ENCODE measurements at places on chromosomes 3 and 15.
A peak's percentile ranks its signal among the peaks of the same experiment; 100 is the strongest.

- no peak for DNase-seq
Measured at GRCh38 chr3:105843994-105844393, 24.8 kb downstream of the CBLB start.

DNA sequence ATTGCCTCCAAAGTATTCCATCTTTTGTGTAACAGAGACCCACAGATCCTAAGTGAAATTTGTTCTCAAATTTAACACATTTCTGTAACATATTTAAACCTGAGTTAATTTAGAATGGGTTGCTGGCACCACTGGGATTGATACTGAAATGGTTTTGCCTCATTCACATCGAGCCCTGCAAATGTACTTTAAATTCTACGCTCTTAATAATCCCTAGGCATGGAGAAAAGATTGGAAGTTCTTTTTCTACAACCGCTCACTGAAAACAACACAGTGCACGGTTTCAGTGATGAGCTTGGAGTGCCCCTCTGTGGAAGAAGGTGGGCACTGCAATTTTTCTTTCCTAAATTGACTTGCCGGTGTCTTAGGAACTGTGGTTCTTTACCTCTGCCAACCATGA, 109.9 kb upstream of the ATP11B start:
- DNase-seq: peak; percentile 73

DNA sequence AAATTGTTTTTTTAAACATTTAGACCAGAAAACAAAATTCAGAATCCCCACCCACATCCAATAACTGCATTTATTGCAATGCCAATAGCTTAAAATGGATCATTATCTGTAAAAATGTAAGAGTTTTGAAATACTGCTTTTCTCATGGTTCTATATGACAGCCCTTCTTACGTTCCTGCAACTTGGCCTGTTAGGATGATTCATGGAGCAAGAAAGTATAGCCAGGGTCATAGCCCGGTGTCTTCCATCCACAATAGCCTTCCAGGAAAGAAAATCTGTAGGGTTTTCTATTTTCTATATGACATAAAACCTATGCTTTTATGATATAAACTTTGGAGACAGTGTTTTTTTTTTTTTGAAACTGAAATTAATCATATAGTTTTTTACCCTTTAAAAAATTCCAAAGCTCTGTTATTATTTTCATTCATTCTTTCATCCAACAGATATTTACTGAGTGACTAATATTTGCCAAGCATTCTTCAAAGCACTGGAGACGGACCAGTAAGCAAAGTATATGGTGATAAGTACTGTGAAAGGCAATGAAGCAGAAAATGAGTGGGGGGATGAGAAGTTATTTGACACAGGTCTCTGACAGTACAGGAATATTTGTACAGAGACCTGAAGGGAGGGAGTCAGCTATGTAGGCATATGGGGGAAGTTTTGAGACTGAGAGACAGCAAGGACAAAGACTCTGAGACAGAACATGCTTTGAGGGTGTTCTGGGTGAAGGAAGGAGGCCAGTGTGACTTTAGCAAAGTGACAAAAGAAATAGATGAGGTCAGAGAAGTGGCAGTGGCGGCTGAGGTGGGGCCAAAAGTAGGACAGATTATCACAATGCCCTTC, 29.0 kb upstream of the SLC2A2 start:
- DNase-seq: no peak

- no peak for DNase-seq
Measured at GRCh38 chr3:4406746-4407568, 60.1 kb downstream of the SUMF1 start.

DNA sequence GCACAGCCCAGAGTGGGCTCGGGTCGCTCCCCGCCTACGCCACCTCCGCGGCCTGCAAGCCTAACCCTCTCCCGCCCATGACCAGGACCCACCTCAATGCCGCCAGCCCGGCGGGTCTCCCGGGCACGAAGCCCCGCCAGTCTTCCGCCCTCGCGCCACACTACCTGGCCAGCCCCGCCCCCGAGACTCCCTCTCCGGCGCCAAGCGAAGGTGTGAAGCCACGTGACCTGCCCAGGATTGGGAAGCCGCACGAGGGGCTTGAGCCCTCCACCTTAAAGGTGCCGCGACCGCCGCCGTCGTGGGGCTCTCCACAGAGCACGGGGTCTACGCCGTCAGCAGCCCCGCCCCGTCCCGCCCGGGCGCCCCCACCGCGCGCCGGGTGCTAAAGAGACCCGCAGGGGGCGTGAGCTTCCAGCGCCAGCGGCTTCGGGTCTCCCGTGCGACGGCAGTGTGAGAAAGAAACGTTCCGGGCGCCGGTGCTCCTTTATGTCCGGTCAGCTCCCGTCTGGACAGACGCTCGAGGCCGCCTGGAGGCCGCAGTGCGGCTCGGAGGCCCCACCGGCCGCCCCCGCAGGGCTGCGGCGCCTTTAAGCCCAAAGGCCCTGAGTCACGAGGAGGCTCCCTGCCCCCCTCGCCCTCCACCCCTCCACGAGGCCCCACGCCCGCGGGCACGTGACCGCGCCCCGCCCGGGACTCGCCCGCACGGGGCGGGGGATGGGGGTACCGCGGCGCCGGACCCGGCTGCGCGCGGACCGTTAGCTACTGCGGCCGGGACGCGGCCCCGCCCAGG, at the start of gene CPEB1:
TSS of gene CPEB1 (minus strand) at position 319 of the 790 bp plus-strand sequence. CDS start 18,904 bp downstream, outside the sequence.
- DNase-seq: peak; percentile 54

GRCh38 chr3:82240322-82240721, 478.9 kb upstream of the GBE1 start:
- DNase-seq: no peak

- DNase-seq: no peak
Measured at GRCh38 chr3:35598804-35599203, 40.5 kb upstream of the ARPP21 start.

- DNase-seq: no peak
Measured at GRCh38 chr3:156059950-156060501, 60.4 kb upstream of the KCNAB1 start.

DNA sequence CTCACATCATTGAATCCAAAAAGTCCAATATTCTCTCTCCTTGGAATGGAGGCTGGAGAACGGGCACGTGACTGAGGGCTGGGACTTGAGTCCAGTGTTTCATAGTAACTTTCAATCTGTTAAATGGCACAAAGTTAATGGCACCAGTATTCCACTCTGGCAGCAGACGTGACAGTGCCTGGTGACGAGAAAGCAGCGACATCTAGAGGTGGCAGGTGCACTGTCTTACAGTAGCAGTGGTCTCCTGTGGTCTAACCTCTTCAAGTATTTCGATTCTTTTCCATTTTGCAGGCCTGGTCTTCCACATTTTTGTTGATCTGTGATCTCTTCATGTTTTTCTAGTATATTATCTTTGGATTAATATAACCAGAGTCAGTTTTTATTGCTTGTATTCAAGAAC, 107.1 kb downstream of the OXSM start:
- DNase-seq: no peak

DNA sequence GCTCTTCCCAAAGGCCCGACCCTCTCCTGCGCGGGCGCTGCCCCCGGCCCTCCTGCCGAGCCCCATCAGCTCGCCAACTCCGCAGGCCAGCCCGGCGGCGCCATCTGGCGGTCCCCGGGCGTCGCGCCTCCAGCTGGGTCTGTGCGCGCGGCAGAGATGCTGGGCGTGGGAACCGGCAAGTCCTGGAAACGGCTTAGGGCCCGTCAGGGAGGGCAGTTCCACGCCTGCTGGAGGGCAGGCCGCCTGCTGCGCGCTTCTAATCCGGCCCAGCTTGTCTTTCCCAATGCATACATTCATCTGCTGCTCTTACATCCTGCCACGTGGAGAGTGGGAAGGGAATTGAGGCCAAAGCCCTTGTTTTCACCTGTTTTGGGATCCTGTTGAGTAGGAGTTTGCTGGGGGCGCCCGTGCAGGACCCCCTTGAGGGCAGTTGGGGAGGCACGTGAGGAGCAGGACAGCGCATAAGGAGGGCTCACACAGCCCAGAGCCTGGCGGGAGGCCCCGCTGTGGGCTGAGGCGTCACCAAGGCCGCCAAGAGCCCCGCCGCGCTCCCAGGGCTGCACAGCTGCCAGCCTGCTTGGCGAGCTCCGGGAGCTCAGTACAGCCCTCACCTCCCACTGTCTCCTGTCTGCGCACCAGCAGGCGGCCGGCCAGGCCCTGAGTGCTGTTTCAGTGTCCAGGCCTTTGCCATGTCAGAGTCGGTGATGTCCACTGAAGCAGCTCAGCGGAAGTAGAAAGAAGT, 165.6 kb downstream of the NSMCE3 start:
- peak; percentile 73 for DNase-seq

DNA sequence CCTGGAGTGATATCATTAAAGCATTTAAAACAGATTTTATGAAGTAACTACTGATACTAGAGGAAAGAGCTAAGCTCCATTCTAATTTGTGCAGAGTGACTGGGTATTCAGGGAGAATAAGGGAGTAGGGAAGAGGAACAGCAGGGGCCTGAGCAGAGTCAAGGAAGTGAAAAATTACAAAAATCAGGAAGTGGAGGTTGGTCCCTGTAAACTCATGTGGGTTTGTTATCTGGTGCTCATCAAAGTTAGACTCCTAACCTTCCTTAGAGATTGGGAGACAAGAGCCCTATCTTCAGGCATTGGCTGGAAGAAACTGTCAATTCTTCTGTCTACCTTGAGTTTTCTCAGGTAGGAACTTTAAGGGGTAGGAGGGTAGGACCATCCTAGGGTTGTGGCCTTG, 82.5 kb downstream of the NEK11 start:
- DNase-seq: no peak

- DNase-seq: no peak
Measured at GRCh38 chr15:63597038-63597790, at the start of gene FBXL22. Gene FBXL22 (plus strand): TSS chr15:63597387. CDS start chr15:63597393, 6 bp downstream.

- no peak for DNase-seq
Measured at GRCh38 chr3:134864636-134865035, 69.6 kb downstream of the EPHB1 start.

DNA sequence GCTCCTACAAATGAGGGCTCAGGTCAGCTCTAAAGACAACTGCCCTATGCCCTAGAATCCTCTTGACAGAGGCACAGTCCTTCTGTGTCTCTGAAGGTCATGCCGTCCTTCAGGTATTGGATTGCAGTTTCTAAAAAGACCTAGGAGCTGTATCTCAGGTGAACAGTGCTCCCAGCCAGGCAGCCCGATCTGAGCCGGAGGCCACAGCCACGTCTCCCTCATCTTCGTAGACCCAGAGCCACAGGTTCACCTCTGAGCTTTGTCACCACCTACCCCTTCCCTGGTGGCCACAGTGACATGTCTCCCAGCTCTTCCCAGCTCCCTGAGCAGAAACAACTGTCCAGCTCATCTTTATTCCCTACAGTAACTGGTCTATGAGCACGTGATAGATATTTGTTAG, 228.0 kb downstream of the VPS13C start:
- DNase-seq: no peak

GRCh38 chr15:88124199-88124598, 132.3 kb downstream of the NTRK3 start:
- DNase-seq: no peak

DNA sequence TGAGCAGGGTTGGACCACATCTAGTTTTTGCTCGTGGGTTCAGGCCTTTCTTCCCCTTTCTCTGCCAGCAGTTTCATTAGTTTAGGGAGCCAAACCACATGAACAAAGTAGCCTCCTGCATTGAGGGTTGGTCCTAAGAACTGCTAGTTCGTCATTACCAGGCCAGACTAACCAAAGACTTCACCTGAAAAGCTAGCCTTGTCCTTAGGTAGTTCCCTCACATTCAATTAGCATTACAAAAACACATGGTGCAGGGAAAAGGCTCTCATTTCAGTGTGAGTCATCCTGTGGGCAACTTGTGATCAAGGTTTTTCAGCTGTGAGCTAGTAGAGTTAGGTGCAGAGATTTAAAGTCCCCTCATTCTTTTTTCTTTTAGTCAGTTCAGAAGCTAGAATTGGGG, 279.3 kb upstream of the CTNNB1 start:
- no peak for DNase-seq

DNA sequence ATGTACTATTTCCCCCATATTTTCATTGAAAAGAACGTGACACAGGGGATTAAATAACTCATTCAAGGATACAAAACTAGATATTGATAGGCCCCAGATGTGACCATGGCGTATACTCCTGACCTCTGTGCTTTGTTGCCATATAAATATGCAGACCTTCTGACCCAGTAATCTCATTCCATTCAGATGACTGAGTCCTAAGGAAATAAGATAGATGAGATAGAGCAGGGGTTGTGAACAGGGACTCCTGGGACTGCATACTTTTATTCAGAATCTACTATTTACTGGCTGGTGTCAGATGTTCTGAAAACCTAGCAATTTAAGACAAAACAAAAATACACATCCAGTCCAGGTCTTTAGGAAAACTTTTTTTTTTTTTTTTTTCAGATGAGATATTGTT, 139.2 kb upstream of the MANF start:
- DNase-seq: no peak

- DNase-seq: no peak
Measured at GRCh38 chr3:81823882-81824395, 62.5 kb upstream of the GBE1 start.

DNA sequence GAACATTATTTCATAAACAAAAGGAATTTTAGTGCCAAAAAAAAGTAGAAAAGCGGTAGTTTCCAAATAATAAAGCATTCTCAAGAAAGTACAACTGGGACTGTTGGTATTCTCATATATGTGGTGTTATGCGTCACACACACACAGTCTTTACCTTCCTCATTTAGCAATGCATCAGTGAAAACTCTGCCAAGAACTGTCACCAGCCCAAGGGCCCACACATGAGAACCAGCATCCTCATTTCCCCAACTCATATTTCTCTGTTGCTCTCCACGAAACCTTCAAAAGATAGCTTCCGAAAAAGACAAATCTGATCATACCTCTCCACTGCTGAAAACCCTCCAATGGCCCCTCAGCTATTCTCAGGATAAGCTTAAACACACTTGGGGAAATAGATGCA, 150.7 kb downstream of the CADPS start:
- DNase-seq: no peak

DNA sequence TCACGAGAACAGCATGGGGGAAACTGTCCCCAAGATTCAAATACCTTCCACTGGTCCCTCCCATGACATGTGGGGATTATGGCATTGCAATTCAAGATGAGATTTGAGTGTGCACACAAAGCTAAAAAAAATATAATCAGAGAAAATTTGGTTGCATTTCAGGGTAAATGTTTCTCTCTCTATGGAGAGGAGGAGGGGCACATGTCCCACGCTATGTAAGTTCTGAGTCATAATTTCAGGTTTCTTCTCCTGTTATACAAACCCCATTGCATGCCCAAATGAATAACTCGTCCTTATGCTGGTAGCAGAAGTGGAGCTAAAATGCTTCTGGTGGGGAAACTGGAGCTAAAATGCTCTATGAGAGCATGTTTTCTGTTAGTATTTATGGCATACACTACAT, 209.7 kb upstream of the DCBLD2 start:
- DNase-seq: no peak

DNA sequence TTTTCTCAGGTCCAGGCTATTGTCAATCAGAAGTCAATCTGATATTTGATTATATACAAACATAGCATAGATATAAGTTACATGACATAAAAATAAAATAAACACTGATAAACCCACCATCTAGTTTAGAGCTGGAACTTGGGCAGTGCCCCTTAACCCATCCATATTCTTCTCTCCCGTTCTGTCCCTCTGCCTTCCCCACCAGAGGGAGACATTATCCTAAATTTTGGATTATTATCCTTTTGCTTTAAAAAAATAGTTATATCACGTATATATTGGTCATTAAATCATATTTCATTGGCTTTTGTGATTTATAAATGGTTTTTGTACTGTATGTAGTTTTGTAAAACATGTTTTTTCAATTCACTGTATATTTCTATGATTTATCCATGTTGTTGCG, 107.9 kb downstream of the GMPS start:
- DNase-seq: no peak

Measured in stimulated activated CD8-positive, alpha-beta memory T cell treated with anti-CD3 and anti-CD28 coated beads, Interleukin-4, amount 100 ng/mL, for 48 hours (primary cell).